ENCODE measurements at places on chromosomes 3 and 15.
A peak's percentile ranks its signal among the peaks of the same experiment; 100 is the strongest.

DNA sequence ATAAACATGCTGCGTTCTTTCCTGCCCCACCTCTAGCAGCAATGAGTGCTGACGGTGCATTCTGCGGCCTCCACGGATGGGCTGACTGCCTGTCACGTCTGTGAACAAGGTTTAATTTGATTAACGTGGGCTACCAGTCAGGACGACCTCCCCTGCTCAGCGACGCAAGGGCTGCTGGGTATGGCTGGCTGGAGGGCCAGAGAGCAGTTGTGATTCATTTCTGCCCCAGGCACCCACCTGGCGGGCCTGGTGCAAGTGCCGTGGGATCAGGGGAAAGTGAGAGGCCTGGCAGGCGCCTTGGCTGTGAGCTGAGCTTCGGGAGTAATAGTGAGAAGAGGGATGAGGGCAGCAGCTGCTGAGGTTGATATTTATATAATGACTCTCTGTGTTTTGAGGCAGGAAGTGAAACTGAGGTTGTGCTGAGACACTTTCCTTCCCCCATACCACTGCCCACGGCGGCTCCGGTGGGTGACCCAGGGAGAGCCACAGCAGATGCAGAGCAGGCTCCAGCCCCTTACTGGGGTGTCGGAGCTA is 190.4 kb upstream of the BCL6 start:
- no peak for DNase-seq

DNA sequence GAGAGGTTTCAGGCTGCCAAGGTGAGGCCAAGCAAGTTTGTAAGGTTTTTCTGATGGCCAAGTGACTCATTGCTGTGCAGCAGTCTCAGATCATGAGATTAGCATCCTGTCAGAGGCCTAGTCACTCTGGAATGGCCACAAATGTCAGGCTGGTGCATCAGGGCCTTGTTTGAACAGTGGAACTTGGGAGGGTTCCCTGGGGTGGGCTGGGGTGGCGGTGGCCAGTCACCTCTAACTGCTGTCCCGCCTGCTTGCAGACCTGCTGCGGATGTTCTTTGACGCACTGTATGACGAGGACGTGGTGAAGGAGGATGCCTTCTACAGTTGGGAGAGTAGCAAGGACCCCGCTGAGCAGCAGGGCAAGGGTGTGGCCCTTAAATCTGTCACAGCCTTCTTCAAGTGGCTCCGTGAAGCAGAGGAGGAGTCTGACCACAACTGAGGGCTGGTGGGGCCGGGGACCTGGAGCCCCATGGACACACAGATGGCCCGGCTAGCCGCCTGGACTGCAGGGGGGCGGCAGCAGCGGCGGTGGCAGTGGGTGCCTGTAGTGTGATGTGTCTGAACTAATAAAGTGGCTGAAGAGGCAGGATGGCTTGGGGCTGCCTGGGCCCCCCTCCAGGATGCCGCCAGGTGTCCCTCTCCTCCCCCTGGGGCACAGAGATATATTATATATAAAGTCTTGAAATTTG is 2.8 kb upstream of the FAM131A start:
- peak; percentile 35 for DNase-seq

- DNase-seq: no peak
Observed at GRCh38 chr15:52923626-52924025, 133.5 kb upstream of the ONECUT1 start.

- DNase-seq: no peak
Observed at GRCh38 chr3:178435575-178435974, 100.7 kb upstream of the KCNMB2 start.

DNA sequence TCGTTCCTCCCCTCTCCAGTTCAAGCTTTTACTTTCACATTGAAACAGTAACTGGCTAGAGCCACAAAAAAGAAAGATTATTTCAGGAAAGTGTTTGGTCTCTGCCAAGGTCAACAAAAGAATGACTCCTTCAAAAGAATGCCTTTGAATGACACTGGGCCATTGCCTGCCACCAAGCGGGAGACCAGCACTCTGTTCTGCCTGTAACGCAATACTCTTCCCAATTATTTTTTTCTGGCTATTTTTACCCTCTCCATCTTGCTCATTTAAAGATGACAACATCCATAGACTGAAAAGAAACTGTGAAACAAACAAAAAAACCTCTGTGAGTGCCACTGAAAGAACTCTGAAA is 37.3 kb downstream of the EHHADH start:
- peak; percentile 46 for DNase-seq

- no peak for DNase-seq
Observed at GRCh38 chr3:12730506-12731242, 28.4 kb downstream of the TMEM40 start.

DNA sequence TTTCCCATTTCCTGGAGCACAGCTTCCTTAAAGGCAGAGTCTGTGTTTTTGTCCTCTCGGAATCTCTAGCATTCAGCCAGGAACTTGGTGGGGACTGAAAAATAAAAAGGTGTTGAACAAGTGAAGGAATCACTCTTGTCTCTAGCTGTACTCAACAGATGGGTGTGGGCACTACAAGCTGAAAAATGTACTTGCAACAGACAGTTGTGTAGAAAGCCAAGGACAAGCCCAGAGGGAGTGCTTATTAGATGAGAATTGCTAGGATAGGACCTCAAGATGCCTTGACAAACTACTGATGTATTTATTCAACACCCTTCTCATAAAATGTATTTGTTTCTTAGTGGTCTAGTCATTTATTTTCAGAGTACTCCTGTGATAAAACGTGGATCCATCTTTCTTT is 95.1 kb downstream of the CHCHD6 start:
- no peak for DNase-seq

- peak; percentile 97 for DNase-seq
Observed at GRCh38 chr3:172201136-172201869, 161.9 kb downstream of the FNDC3B start.

GRCh38 chr15:58159827-58160386 is 21.7 kb downstream of the AQP9 start:
- no peak for DNase-seq

- DNase-seq: peak; percentile 81
Observed at GRCh38 chr3:187062526-187063177, 76.6 kb downstream of the RPL39L start.

DNA sequence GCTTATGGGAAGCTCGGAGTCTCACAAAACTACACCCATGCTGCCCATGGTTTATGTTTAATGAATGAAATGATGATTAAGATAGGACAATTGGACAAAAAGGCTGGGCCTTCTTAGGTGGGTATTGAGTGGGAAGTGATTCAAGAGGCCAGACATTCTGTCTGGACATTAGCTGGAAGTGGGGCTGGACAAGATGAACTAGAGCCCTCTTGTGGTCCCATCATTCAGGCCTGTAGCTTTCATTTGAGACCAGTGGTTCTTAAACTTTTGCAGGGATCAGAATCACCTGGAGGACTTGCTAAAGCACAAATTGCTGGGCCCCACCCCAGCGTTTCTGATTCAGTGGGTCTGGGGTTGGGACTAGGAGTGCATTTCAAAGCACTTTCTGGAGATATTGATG is 290.4 kb upstream of the CTDSPL start:
- no peak for DNase-seq

GRCh38 chr3:179955286-179955685 is 81.5 kb downstream of the PEX5L start:
- DNase-seq: no peak

DNA sequence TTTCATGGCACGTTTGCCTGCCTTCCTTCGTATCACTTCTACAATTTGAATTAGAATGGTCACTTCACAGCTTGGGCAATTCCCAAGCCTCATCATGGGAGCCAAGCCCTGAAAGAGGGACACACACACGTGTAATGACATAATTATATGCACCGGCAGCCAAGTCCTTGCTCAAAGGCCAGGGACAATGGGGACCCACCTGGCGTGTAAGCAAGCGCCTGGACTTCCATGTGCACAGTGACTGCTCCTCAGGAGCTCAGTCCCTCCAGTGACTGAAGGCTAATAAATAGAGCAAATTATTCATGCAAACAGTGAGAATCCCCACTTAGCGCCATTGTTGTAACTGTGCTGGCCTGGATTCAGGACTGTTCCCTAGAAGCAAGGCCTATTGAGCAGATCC is 115.1 kb downstream of the DNAJB8 start:
- no peak for DNase-seq

GRCh38 chr3:166993015-166993630 is 387.0 kb downstream of the ZBBX start:
- DNase-seq: peak; percentile 11

- no peak for DNase-seq
Observed at GRCh38 chr3:129432671-129433070, 4.2 kb upstream of the EFCAB12 start.

DNA sequence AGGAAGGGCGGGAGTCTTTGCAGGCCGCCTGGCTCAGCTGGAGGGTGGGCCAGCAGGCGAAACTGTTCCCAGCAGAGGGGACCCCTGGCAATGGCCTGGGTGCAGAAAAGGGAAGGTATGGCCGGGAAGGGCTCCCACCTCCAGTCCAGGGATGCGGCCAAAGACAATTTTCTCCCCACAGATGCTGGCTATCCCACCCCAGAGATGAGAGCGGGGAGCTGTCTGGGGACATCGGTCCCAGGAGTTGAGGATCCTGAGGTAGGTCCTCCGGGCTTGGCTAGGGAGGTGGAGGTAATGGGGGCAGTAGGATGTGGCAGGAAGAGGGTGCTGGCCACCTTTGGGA is 1.7 kb downstream of the SEMA3G start:
- no peak for DNase-seq

DNA sequence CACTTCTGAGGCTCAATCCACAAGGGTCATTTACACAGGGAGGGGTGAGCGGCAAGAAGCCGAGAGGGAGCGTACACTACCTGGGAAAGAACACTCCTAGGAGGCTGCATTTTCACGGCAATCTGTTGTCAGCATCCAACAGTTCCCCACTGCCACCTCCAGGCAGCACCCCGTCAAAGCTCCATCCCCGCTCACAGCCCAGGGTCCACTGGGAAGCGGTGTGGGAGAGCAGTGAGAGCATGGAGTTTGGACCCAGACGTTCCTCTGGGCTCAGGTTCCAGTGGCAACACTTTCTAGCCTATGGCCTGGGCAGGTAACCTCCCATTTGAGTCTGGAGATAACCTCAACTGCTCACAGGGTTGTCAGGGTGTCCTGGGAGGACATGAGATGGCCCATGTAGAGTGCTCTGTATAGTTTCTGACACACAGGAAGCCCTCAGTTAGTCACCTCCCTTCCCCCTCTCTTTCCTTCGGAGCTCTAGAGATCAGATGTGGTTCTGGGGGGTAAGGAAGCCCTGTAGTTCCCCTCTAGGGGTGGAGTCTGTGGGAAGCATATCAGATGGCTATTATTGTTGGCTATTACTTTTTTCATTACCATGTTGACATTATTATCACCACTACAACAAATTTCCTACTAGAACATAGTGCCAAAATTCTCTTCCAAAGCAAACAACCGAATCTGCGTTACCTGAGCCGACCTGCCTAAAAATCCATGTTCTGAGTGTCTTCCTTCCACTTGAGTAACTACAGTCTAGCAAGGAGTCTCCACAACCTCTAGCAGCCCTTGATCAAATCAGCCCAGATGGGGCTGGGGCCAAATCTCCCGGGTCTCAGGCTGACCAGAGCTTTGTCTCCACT is 29.1 kb downstream of the RUVBL1 start:
- no peak for DNase-seq

- DNase-seq: peak; percentile 27
Observed at GRCh38 chr3:354432-354831, 157.9 kb downstream of the CHL1 start.

- DNase-seq: peak; percentile 74
Observed at GRCh38 chr3:172103724-172104123, 64.3 kb downstream of the FNDC3B start.

Data from fibroblast of skin of scalp (primary cell).